GM13977 (cell line): ENCODE measurements at places on chromosomes 13 and 19.

DNA sequence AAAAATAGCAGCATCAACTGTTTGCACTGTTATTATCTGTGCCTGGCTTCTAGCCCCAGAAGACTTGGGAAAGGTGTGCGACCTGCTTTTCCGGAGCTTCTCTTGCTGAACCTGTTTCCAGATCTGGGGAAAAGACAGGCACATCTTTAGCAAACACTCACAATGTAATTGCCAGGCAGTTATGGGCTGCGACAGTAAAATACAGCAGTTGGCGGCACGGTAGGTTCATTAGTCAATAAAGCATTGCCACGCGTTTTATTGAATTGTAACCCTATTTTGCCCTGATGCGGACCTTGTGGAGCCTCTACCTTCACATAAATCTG, 223.7 kb upstream of the TSHZ3 start:
- no peak for DNase-seq

- DNase-seq, result peak; percentile 45
Observed at GRCh38 chr13:32791545-32792172, 205.4 kb downstream of the PDS5B start.

DNA sequence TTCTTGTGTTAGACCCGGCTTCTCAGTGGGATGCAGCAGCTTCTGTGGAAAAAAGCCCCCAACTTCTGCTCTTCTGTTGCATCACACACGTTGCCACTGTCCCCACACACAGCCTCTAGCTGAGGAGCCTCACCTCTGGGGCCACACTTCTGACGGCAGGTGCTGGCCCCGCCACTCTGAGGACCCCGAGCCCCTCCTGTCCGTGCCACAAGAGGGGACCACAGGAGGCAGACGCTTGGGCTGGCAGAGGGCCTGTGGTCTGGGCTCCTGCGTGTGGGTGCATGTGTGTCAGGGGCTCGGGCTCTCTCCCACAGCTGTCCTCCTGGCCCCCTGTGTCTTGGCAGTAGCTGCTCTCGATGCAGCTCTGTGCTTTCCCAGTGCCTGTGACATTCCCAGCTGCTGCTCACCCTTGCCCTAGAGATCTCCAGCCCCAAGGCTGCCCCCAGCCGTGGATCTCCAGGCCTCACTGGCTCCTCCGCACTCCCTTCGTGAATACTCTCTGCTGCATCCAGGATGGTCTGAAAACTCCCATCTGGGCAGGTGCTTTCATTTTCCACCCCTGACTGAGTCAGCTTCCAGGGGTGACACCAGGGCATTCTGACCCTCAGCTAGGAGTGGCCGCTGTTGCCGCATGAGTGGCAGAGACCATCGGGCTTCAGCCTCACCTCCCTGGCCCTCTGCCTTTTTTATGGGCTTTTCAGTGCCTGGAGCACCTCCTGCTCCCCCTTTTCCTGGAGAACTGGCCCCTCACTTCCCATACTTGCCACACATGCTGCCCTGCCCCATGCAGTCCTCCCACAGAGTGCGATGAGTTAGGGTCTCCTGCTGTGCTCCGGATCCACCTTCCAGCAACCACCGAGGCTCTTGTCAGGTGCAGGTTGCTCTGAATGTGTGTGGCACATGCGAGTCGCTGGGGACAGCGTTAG, 13.7 kb downstream of the MAU2 start:
- no peak for DNase-seq

- DNase-seq, result peak; percentile 62
Observed at GRCh38 chr19:7337380-7338194, 11.2 kb upstream of the ARHGEF18 start.

- DNase-seq, result no peak
Observed at GRCh38 chr19:38245826-38246498, 10.2 kb downstream of the PPP1R14A start.

- no peak for DNase-seq
Observed at GRCh38 chr13:114227528-114227927, 7.2 kb upstream of the CDC16 start.

DNA sequence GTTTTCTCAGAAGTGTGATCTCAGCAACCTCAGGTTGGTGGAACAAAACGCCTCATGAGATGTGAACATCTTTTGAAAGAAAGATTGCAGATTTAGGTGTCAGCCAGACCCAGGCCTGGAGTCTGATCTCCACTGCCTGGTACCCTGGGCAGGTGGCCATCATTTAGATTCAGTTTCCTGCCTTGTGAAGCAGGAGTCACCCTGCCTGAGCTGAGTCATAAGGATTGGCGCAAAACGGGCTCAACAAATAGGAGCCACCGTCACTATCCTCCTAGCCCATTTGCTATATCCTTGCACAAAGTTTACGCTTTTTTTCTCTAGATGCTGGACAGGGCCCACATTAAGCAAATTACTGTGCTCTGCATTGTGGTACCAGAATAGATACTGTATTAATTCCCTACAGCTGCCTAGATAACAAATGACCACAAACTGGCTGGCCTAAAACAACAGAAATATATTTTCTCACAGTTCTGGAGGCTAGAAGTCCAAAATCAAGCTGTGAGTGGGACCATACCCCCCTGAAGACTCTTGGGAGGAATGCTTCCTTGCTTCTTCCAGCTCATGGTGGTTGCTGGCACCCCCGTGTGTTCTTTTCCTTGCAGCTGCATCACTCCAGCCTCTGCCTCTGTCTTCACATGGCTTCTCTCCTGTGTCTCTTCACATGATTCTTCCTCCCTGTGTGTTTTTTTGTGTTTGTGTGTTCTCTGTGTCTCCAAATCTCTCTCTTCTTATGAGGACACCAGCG, 38.2 kb downstream of the TNFSF11 start:
- no peak for DNase-seq

DNA sequence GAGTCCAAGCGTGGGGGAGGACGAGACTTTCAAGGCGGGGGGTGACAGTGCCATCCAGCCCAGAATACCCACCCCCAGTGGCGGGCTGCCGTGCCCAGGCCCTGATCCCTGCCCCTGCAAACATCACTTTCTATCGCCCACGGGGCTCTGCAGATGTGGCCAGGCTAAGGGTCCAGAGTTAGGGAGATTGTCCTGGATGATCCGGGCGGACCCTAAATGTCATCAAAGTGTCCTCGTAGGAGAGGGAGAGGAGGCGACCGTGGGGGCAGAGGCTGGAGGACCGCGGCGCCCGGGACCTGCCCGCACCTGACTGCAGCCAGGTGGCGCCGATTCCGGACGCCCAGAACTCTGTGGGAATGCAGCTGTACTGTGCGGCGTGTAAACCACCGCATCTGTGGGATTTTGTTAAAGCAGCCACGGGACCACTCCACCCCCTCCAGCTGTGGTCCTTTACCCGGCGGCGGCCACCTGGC, 32.4 kb downstream of the GJA3 start:
- DNase-seq, result no peak

DNA sequence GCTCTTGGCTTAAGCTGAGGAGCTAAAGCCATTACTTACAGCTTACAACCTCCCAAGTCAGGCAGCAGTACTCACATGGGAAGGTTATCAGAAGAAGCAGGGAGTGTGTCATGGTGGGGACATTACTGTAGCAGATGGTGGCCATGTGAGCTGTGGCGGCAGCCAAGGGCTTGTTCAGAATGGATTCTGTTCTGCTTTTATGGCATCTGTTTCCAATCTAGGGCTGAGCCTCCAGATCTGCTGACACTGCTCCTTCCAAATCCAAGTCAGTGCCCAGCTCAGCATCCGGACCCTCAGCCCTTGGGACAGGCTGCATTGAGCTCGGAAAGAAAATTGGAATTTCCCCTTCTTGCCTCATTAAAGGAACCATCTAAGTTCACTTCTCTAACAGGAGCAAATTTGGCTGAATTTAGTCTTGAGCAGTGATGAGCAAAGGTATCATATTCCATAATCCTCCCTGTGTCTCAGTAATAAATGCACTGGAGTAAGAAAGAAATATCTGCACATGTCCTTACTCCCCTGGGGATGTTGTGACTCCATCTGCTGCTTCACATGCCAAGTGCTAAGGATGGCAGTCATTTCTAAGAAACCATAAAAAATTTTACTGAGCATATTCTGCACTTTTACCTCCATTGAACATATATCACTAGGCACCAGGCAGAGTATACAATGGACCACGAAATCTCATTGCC, 73.9 kb downstream of the KCTD12 start:
- no peak for DNase-seq

DNA sequence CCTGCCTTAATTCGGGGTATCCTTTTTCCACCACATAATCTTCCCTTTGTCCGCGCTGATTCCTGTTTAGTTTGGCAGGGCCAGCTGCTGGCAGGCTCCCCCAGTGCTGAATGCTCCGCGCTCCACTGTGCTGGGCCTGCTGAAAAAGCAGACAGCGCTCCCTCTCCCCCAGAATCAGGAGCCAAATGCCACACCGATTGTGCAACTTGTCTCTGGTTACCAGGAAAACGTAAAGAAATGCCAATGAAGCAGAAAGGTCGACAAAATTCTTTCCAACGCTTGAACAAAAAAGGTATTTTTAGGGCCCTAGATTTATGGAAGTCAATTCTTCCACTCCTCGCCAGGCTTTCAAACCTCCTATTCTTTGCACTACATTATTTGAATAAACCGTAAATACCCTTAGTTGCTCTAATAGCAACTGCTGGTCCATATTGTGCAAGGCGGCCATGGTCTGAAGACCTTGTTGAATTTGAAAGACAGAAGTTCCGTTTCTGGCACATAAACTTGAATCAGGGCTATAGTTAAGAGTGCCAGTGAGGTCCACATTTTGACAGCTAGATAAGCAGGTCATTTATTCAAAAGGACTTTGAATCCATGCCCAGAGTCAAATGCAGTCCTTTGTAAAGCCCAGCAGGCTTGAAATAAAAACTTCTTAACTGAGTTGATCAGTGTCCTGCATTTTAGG, 206.7 kb upstream of the RFC3 start:
- no peak for DNase-seq
